Colonic mucosa (tissue), 4 donors: ENCODE measurements at places on chromosomes 11 and 22. TPM values are rescaled to one million over a fixed set of nuclear protein-coding genes. Genes with fewer than 3 reads are reported as not detected.

GRCh38 chr11:46855167-46855566 lies 9.1 kb upstream of the CKAP5 start:
- no peaks in the 10 kb centered on the region for H3K27me3 ChIP-seq
- DNase-seq = no peak

- no peaks in the 10 kb centered on the region for H3K36me3 ChIP-seq
- H3K27ac ChIP-seq = no peak overlapping the region
- H3K4me1 ChIP-seq = no peaks in the 10 kb centered on the region
Measured at GRCh38 chr11:6721343-6721742, 38.2 kb upstream of the MRPL17 start.

H19 gene
- total RNA-seq = 32.9 TPM

- H3K36me3 ChIP-seq = no peaks in the 10 kb centered on the region
- H3K27me3 ChIP-seq = no peaks in the 10 kb centered on the region
Measured at GRCh38 chr11:9462806-9463537, 2.2 kb downstream of the ZNF143 start.

- no peaks in the 10 kb centered on the region for H3K4me1 ChIP-seq
- no peak overlapping the region for H3K27ac ChIP-seq
- no peaks in the 10 kb centered on the region for H3K36me3 ChIP-seq
- no peaks in the 10 kb centered on the region for H3K27me3 ChIP-seq
Measured at GRCh38 chr11:47606731-47607130, 12.5 kb upstream of the C1QTNF4 start.

DNA sequence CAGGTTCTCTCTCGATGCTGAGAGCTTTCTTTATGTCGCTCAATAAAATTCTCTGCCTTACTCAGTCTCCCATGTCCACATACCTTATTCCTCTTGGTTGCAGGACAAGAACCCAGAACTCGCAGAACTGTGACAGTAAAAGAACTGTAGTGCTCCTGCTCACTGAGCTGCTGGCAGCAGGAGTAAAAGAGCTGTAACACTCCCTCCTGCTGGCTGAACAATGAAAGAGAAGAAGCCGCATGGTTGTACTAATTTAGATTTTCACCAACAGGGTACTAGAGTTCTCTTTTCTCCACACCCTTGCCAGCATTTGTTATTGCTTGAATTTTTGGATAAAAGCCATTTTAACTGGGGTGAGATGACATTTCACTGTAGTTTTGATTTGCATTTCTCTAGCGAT lies 433.2 kb downstream of the GUCY1A2 start:
- no peaks in the 10 kb centered on the region for H3K27me3 ChIP-seq
- H3K4me1 ChIP-seq = no peaks in the 10 kb centered on the region
- H3K36me3 ChIP-seq = no peaks in the 10 kb centered on the region
- no peak overlapping the region for H3K27ac ChIP-seq

- peaks cover 3% of the 10 kb centered on the region for H3K4me1 ChIP-seq
- H3K4me3 ChIP-seq = no peak overlapping the region
- H3K27ac ChIP-seq = no peak overlapping the region
- H3K36me3 ChIP-seq = no peaks in the 10 kb centered on the region
- H3K27me3 ChIP-seq = no peaks in the 10 kb centered on the region
Measured at GRCh38 chr11:73652046-73652730, 5.8 kb downstream of the PLEKHB1 start.

GRCh38 chr22:43116932-43117331 lies 6.4 kb downstream of the BIK start:
- no peaks in the 10 kb centered on the region for H3K36me3 ChIP-seq
- no peak overlapping the region for H3K4me3 ChIP-seq
- no peak for DNase-seq

UBQLNL gene
- not detected for total RNA-seq

GRCh38 chr11:101442171-101442570 lies 141.6 kb downstream of the TRPC6 start:
- no peak overlapping the region for H3K4me3 ChIP-seq
- H3K27ac ChIP-seq = no peak overlapping the region
- H3K27me3 ChIP-seq = no peaks in the 10 kb centered on the region
- H3K4me1 ChIP-seq = no peaks in the 10 kb centered on the region
- no peak for DNase-seq

DNA sequence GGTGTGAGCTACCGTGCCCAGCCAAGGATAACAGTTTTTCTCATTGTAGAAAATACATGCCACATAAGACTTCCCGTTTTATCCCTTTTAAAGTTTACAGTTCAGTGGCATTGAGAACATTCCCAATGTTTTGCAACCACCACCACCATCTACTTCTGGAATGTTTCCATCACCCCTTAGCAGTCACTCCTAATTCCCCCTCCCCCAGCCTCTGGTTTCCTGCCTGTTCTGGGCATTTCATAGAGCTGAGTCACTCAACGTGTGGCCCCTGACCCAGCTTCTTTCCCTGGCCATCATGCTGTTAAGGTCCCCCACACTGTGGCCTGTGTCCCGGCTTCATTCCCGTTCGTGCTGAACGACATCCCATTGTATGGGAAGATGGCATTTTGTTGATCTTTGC lies 30.7 kb downstream of the FGF4 start:
- no peaks in the 10 kb centered on the region for H3K36me3 ChIP-seq
- DNase-seq = no peak
- H3K4me3 ChIP-seq = no peak overlapping the region
- no peak overlapping the region for H3K27ac ChIP-seq

CEP126 gene
- total RNA-seq = 2.6 TPM

DNA sequence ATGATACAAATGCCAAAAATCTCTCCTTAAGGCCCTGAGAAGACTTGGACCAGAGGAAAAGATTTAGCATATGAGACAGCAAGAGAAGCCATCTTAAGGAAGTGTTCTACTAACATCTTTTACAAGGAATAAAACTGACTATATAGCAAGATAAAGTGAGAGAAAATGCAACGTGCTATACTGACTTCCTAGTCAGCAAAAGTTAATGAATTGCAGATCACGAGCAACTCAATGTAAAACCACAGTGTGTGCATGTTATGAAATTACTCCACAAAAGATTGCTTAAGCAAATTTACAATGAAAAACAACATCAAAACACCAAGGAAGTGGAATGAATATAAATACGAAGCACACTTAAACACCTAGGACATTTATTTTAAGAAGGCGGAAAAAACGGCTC lies 187.5 kb downstream of the CADM1 start:
- no peaks in the 10 kb centered on the region for H3K4me1 ChIP-seq
- H3K4me3 ChIP-seq = no peak overlapping the region
- no peaks in the 10 kb centered on the region for H3K27me3 ChIP-seq
- no peak overlapping the region for H3K27ac ChIP-seq

- no peaks in the 10 kb centered on the region for H3K27me3 ChIP-seq
- no peak overlapping the region for H3K4me3 ChIP-seq
- no peak for DNase-seq
- H3K4me1 ChIP-seq = peaks cover 11% of the 10 kb centered on the region
Measured at GRCh38 chr11:119864836-119865235, 135.8 kb upstream of the NECTIN1 start.

DNA sequence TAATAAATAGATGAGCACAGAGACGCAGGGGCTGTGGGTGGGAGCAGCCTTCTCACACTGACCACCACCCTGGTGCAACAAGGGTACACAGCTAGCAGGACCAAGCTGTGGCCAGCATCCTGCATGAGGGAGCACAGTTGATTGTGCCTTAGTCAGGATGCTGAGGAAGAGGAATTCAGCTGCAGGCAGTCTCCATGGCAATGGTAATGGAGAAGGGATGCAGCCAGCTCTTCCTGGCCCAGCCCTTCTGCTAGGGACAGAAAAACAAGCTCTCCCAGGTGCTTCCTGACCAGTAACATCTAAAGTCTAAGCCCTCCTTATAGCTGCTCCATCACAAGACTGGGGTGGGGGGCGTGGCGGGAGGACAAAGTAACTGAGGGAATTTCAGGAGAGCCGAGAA lies 363.5 kb downstream of the BUD13 start:
- DNase-seq = no peak
- H3K27ac ChIP-seq = no peak overlapping the region
- no peaks in the 10 kb centered on the region for H3K36me3 ChIP-seq
- H3K4me3 ChIP-seq = no peak overlapping the region

CENPM gene
- 13.7 TPM for total RNA-seq

DNA sequence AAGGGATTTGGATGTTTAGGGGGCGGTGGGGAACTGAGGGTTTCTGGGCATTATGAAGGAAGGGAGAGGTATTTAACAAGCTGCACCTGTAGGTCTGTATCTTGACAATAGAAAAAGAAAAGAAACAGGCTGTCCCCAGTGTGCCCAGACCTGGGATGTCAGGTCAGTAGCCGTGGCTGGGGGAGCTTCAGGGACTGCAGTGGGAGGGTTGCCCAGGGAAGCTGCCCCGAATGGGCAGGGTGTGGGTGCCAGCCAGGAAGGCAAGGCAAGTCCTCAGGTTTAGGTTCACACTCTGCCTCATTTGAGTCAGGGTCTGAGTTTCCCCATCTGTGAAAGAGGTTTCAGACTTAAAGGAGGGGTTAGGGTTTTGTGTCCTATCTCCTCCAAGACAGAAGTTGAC lies 1.5 kb downstream of the INPP5J start:
- no peak for DNase-seq
- H3K27ac ChIP-seq = no peak overlapping the region
- no peaks in the 10 kb centered on the region for H3K27me3 ChIP-seq
- peaks cover 8% of the 10 kb centered on the region for H3K4me1 ChIP-seq

GRCh38 chr11:126293726-126294125 lies 10.1 kb upstream of the DCPS start:
- H3K27ac ChIP-seq = no peak overlapping the region
- H3K4me1 ChIP-seq = no peaks in the 10 kb centered on the region
- no peak overlapping the region for H3K4me3 ChIP-seq
- peaks cover 5% of the 10 kb centered on the region for H3K36me3 ChIP-seq
- no peaks in the 10 kb centered on the region for H3K27me3 ChIP-seq

IFITM5 gene
- total RNA-seq = not detected

GRCh38 chr22:38144025-38144405 lies 33.5 kb upstream of the BAIAP2L2 start:
- no peak overlapping the region for H3K4me3 ChIP-seq
- no peak overlapping the region for H3K27ac ChIP-seq
- DNase-seq = no peak
- H3K36me3 ChIP-seq = no peaks in the 10 kb centered on the region
- no peaks in the 10 kb centered on the region for H3K27me3 ChIP-seq

DNA sequence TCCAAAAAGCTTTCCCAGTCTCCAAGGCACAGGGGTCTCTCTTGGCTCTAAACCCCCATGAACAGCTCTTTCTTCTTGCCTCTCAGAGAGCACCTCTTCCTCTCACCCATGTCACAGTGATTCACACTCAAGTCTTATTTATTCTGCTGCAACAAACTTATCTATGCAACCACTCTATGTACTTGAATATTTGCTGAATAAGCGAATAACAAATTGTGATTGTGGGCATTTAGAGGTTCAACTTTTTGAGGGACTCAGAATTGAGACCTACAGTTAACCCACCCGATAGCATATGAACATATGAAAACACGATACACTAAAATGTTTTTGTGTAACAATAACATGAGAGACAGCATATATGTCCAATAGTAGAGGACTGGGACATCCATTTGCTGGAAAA lies 137.1 kb upstream of the NARS2 start:
- no peak for DNase-seq
- no peak overlapping the region for H3K4me3 ChIP-seq
- H3K4me1 ChIP-seq = no peaks in the 10 kb centered on the region
- H3K27me3 ChIP-seq = no peaks in the 10 kb centered on the region
- no peaks in the 10 kb centered on the region for H3K36me3 ChIP-seq

TMPRSS4 gene
- total RNA-seq = 309 TPM

DNA sequence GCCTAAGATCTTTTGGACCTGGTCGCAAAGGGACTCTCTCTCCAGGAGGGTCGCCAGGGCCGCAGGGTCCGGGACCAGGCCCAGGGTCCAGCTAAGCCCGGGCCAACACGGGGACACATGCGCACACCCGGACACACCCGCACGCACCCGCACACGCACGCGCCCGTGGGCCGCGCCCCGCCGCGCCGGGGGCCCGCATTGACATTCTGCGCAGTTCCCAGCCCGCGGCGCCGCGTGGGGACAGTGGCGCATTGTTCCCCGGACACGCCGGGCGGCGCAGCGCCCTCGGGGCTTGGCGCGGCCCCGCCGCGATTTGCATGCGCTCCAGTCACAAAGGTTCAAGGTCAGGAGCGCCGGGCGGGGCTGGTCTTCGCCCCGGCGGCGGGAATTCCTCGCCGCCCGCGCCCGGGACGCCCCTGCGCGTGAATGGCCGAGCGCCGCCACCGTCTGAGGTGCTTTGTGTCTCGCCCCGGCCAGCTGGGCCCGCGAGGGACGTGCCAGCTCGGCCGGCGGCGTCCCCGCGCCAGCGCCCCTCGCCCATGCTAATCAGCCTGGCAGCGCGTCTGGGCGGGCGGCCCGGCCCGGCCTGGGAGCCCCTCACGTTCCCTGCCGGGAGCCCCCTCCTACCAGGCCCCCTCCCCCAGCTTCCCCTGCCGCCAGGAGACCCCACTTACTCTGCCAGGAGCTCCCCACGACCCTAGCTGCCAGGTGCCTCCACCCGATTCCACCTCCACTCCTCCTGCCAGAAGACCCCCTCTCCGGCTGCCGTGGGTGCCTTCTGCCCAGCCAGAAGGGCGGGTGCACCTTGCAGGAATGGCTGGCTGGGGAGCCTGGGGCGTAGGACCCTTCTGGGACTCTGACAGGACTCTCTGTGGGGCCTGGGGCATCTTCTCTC lies 50.5 kb upstream of the WNT7B start:
- peak; percentile 87 for DNase-seq
- peak overlapping the region; percentile 39 for H3K4me3 ChIP-seq
- no peaks in the 10 kb centered on the region for H3K4me1 ChIP-seq

GRCh38 chr11:113673550-113674396 lies 32.3 kb downstream of the TMPRSS5 start:
- DNase-seq = no peak
- peaks cover 3% of the 10 kb centered on the region for H3K4me1 ChIP-seq
- H3K36me3 ChIP-seq = no peaks in the 10 kb centered on the region

DNA sequence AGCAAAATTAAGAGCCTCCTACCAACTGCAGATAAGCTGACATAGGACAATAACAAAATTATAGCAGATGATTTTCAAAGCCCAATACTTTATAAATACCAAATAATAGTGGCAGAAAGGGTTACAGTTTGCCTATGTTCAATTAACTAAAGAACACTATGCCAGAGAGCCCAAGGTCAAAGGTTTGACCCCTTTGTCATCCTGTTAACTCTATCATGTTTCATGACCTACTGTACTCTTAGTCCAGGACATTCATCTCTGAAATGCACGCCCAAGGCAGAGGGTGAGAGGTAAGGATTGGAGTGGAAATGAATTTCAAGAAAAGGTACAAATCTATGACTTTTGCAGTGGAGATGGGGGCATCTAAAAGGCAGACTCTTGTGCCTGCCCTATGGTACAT lies 70.6 kb downstream of the DDIAS start:
- H3K27me3 ChIP-seq = no peaks in the 10 kb centered on the region
- H3K4me1 ChIP-seq = no peaks in the 10 kb centered on the region
- no peak overlapping the region for H3K27ac ChIP-seq
- no peaks in the 10 kb centered on the region for H3K36me3 ChIP-seq
- no peak overlapping the region for H3K4me3 ChIP-seq
